ENCODE measurements at places on chromosomes 6 and 20.
A peak's percentile ranks its signal among the peaks of the same experiment; 100 is the strongest.

DNA sequence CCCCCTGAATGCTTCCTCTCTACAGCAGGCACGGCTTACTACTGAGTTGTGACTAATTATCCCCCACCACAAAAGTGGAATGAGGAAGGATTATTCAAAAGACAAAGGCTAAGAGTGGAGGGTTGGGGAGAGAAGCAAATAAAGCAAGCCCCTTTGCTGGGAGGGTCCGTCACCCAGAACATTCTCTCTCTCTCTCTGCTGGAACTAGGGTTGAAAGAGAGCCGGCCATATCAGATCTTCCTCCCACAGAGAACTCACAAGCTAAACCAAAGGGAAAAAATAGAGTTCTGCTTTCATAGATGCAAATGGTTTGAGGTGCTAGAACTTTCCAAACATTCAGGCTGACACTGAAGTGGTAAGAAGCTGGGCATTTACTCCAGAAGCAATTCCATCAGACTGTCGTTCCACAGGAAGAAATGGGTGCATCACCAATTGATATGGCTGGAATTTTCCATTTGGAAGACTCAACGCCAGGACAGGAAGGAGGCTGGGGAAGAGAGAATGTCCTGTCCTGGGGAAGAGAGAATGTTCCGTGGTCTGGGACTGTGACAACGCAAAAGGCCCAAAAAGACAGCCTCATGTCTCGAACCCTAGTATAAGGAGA is 7.9 kb downstream of the ZMYND8 start:
- peak; percentile 62 for DNase-seq

DNA sequence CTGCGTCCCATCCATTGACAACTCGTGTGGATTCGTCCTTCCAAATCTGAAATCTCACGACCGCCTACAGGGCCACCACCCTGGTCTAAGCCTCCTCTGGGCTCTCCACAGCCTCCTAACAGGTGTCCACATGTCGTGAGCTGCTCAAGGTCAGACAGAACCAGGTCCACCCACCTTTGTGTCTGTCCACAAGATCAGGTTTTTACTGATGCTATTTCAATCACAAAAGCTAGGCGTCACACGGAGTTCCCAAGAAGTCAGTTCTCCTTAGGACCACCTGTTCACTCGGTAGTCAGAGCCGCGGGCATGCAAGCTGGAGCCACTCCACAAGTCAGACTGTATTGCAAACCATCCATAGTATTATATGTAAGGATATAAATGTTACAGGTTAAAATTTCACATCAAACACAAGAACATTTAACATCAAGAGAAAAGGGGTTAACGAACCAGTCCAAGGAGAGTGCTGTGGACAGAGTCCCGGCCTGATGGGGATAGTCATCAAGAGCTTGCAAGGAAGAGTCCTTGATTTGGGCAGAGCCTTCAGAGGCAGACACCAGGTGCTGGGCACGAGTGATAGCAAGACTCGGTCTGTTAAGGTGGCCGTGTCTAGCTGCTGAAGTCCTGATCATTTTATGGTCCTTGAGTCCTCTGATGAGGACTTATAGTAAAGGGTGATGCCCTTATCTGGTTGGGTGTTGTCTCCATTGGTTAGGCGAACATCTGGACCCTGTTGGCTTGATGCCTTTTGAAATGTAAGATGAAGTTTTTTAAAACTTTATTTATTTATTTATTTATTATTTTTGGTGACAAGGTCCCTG is 731 bp upstream of the DNPH1 start:
- DNase-seq: no peak

GRCh38 chr6:142686507-142686887 is 258.5 kb downstream of the HIVEP2 start:
- no peak for DNase-seq

GRCh38 chr6:134230087-134230700 is 87.7 kb downstream of the SGK1 start:
- DNase-seq: peak; percentile 61

DNA sequence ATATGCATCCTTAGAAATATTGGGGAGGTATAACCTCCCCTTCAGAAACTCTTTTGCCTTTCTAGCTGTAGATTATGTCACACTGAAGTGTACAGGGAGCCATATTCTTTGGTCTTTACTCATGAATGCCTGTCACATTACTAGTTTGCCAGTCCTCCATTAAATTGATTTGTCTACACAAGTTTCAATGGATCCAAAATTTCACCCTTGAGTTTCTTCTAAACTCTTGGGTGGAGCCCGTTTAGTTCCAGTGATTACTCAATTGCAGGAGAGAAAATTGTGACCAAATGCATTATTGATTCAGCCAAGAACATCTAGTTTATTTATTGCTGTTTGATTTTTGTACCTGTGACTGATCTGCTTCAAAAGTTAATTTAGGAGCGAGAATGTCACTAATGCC is 60.4 kb upstream of the TFB1M start:
- no peak for DNase-seq

DNA sequence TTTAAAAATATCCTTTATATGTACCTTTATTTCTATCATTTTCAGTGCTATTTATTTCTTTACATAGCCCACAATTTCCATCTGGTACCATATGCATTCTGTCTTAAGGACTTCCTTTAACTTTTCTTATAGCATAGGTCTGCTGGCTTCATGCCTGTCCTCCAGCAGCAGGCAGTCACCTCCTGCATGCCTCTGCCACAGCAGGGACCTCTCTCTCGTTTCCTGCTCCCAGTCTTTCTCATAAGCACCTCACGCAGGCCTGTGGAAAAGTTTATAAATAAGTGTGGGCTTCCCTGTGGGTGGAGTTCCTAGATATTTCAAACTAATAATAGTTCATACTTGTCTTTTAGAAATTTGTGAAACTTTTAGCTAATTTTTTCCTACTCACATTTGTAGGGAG is 133.9 kb downstream of the KCNQ5 start:
- no peak for DNase-seq

GRCh38 chr6:37840940-37841300 is 21.4 kb downstream of the ZFAND3 start:
- no peak for DNase-seq

- DNase-seq: no peak
Measured at GRCh38 chr6:125104425-125104824, 49.1 kb upstream of the TPD52L1 start.

DNA sequence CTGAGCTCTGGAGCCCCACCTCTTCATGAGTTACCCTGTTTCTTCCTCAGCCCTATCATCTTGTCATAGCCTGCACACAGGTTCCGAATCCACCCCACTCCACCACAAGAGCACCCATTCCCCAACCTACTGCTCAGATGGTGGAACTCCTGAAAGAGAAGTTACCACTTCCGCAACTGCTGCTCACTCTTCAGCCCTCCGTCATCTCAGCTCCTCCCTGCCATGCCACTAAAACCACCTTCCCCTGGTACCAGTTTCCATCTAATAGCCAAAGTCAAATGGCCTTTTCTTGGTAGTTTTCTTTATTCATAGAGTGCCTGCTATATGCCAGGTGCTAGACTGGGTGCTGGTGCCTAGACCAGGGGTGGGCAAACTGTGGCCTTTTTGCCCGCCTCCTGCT is 3.9 kb downstream of the RAB22A start:
- no peak for DNase-seq

GRCh38 chr6:109702791-109703190 is 11.7 kb downstream of the FIG4 start:
- peak; percentile 61 for DNase-seq

GRCh38 chr6:35948725-35949124 is 27.8 kb upstream of the SRPK1 start:
- peak; percentile 42 for DNase-seq

DNA sequence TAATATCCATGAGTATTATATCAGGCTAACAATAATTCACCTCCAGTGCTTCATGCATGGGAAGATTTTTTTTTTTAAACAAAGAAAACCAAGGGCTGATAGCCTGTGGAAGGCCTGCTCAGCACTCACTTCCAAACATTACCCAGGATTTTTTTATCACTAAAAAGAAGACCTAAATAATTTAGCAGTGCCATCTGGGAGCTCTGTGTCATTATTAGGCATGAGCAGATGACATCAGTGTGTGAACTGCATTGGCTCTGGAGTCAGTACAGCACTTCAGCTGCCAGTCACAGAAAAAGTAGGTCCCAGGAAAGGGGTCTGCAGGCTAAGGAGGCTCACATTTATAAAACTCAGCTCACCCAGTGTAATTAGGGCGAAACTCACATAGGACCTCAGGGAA is 94.8 kb downstream of the COL21A1 start:
- DNase-seq: no peak

GRCh38 chr6:25485821-25486534 is 166.0 kb upstream of the SCGN start:
- DNase-seq: no peak
